BJ (cell line): ENCODE measurements at places on chromosomes 7 and 10.

- no peak for DNase-seq
Measured at GRCh38 chr7:111560773-111561653, 1.3 kb downstream of the IMMP2L start.

DNA sequence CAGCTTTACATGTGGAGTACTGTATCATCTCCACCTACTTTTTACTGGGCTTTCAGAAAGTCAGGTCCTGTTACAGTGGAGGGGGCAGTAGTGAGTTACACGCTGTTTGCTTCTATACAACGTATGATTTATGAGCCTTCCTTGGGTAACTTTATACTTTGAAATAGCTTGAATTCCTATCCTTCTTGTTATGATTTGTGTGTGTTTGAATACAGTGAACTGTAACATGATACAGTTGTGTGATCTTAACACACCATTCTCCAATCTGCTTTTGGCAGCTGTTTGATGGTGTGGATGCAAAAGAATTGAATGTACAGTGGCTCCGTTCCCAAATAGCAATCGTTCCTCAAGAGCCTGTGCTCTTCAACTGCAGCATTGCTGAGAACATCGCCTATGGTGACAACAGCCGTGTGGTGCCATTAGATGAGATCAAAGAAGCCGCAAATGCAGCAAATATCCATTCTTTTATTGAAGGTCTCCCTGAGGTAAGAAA is 41.7 kb downstream of the SP8 start:
- no peak for DNase-seq

- no peak for DNase-seq
Measured at GRCh38 chr7:123998921-123999320, 33.9 kb downstream of the TMEM229A start.

- no peak for DNase-seq
Measured at GRCh38 chr10:62719061-62719460, 85.5 kb upstream of the ADO start.
